Stimulated activated CD8-positive, alpha-beta memory T cell treated with anti-CD3 and anti-CD28 coated beads, Interleukin-7, amount 100 ng/mL, for 1 hour (primary cell): ENCODE measurements at places on chromosomes 5 and 9.

DNA sequence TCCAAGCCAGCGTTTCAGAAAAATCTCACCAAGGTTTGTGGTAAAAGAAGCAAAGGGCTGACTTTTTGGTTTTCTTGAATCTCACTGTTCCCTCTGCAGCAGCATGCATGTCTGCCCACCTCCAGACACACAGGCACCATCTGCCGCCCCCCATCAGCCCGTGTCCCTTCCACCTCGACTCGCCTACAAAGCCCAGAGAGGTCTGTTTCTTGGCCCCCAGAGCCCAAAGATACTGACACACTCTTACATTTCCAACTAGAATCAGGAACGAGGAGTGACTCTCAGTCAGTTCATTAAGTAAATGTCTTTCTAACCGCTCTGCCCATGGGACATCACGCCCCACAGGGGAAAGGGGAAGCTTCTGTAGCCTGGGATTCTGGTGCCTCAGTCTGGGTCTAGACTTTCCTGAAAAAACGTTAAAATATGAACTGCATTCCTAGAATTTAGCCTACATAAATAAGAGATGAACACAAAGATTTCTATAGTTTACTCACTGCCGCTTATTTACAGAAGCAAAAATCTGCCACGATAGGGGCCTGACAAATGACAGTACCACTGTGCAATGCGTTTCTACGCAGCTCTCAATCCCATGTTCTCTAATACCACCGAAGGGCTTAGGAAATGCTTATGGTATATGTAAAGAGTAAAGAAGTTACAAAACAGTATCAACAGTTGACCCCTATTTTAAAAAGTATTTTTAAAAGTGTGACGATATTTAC, 4.1 kb downstream of the IL4 start:
- no peak for DNase-seq

DNA sequence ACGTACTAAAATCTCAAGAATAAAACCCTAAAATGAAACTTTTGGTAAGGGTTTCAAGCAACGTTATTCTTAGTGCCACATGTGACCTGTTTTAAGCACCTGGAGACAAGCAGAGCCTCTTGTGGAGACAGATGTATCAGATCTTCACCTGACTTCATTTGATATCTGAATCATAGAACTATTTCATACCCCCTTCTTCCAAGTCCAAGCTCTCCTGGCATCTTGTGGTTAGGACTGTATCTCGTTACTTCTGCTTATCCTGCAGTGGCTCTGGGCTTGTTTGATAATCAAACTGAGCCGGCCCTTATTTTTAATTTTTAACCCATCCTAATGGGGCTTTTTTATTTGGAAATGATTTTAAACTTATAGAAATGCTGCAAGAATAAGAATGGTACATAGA, 11.1 kb upstream of the FSD1L start:
- DNase-seq: no peak

- no peak for DNase-seq
Measured at GRCh38 chr5:18395126-18396110, 761.2 kb downstream of the TAF11L14 start.

- DNase-seq: no peak
Measured at GRCh38 chr9:126904586-126904985, 10.0 kb upstream of the RALGPS1 start.

GRCh38 chr9:27475057-27475595, 49.0 kb upstream of the IFNK start:
- no peak for DNase-seq

- no peak for DNase-seq
Measured at GRCh38 chr5:58274191-58274590, 185.7 kb downstream of the PLK2 start.

DNA sequence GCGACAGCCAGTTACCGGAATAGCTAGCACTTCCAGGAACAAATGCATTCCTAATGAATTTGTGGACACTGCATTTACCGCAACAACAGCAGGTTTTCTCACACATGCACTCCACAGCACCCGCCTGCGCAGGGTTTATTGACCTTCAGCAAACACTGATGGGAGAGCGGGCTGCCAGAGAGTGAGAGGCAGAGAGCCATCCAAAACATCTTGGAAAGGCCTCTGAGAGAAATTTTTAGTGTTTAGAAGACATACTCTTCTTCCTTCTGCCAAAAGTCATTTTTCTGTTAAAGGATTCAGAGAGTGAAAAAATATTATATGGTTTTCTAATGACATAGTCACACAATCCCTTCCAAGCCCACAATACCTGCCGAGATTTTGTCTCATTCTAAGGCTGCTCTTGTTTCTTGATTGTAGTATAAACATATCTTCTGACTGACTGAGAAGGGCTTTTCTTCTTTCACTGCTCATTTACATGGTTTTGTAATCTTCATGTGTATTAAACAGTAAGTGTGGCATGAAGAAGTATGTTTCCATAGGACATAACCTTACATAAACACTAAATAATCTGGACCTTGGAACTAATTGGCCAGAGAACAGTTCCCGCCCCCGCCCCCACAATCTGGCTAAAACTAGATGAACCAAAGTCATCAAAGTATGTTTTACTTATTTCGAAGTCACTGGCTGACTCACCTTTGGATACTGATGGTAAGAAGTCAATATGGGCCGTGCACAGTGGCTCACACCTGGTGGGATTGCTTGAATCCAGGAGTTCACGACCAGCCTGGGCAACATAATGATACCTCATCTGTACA, 432.5 kb upstream of the MEF2C start:
- DNase-seq: no peak

GRCh38 chr9:114114364-114114763, 15.3 kb upstream of the KIF12 start:
- no peak for DNase-seq

DNA sequence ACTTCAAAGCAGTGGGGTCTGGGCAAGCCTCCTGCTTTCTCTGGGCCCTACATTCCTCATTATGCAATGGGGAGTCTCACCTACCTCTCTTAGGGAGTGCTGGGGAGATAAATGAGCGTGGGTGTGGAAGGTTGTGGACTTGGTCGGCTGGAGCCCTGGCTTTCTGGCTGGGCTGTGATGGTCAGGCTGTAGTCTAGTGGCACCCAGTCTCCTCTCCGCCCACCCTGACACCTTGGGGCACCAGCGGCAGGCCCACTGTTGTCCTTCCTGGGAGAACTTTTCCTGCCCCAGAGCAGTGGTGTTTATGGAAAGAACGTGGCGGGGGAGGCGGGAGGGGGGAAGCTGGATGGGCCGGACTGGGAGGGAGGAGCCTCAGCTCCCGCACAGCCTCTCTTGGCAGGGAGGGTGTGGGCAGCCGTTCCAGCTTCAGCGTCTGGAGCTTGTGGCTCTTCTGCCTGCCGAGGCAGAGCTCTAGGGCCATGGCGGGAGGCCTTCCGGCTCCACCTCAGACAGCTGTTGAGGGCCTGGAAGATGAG, 4.1 kb downstream of the PTGS1 start:
- DNase-seq: no peak

- DNase-seq: no peak
Measured at GRCh38 chr9:8660383-8660782, 860.8 kb upstream of the DMAC1 start.

DNA sequence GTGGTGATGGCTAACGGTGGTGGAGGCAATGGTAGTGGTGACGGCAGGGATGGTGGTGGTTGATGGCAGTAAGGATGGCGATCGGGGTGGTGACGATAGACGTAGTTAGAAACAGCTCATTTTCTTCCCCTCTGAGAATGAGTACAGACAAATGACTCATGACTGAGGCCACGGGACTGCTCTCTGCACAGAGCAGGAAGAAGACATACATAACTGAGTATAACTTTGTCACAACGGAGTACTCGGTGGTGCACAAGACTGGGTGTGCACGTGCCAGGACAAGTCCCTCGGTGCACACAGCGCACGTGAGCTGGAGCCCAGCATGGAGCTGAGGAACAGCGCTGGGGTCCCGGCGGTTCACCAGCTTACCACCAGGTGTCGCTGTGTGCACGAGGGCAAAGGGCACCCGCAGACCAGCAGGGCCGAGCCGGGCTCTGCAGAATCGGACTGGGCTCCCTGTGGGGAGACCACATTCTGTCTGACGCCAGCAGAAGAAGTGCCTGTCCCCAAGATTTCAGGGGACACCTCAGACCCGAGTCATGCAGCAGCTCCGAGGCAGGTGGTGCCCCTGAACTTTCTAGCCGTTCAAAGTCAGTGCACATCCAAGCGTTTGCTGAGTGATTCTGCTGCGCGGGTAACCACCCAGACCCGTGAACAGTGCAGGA, 188.6 kb downstream of the FSTL4 start:
- peak; percentile 35 for DNase-seq

- DNase-seq: no peak
Measured at GRCh38 chr9:90169490-90169889, 473.1 kb downstream of the DIRAS2 start.

- no peak for DNase-seq
Measured at GRCh38 chr5:7801891-7802614, 48.9 kb downstream of the CFAP90 start.

DNA sequence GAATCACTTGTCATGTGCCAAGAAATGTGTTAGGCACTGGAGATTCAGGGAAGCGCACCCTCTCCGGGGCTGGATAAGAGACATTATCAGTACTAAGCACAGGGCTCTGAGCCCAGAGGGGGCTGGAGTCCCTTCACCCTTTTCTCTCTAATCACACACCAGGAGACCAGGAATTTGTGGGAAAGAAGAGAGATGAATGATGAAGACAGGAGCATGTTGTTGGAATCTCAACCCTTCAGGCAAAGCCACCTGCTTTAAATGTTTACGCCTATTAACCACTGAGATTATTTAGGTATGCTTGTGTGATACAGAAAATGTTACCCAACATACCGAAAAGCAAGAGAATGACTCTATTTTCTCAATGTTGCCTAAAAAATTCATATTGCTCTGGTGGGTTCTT, 119.8 kb downstream of the ENTREP1 start:
- DNase-seq: no peak

DNA sequence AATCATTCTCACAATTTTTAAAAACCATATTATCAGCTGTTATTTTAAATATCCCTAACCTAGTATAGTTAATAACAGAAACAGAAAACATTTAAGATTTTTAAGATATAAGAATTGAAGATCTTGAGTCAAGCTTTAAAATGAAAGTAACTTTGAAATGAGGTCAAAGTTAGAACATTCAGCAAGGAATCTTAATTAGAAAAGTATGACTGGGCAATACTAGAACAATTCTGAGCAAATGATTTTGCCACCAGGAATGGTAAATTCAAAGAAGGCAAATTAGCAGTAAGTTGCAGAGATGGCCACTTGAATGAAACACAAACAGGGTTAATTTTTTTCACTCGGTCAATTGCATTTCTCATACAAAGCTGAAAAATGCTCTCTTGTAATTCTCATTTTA, 117.9 kb downstream of the NXNL2 start:
- DNase-seq: no peak

DNA sequence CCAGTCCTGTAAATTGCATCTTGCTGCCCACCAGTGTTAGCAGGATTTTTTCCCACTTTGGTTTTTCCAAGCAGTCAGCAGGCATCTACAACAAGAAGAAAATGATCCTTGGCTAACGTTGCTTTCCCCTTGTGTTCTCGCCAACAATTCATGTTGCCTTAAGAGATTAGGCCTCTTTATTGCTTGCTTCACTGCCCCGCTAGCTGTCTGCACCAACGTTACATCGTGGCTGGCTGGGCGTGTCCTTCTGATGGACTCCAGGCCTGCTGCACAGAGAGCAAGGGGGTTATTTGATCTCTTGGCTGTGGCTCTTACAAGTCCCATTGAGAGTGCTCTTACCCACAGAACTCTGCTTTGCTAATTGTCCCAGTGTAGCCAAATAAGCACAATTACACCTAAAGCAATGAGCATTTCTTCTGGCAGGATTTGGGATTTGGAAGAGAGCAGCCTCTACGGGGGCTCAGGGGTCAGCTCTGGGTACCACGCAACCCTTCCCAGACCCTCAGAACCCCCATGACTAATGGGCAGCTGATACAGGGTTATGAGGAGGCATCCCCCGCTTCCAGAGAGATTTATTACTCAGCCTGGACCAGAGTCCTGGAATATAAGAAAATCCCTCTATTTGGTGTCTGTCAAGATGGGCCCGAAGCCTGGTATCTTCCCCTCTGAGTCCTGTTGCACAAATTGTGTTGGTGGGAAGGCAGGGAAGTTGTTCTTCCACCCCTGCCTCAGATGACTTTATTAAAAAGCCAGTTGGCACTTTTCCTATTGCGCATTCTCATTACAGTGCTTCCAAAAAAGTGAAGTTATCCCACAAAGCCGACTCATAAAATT, 17.6 kb downstream of the DCANP1 start:
- DNase-seq: no peak
